ENCODE measurements at places on chromosomes 4 and X.

GRCh38 chr4:38980903-38981676 lies 51.1 kb downstream of the TMEM156 start:
- DNase-seq = no peak

DNA sequence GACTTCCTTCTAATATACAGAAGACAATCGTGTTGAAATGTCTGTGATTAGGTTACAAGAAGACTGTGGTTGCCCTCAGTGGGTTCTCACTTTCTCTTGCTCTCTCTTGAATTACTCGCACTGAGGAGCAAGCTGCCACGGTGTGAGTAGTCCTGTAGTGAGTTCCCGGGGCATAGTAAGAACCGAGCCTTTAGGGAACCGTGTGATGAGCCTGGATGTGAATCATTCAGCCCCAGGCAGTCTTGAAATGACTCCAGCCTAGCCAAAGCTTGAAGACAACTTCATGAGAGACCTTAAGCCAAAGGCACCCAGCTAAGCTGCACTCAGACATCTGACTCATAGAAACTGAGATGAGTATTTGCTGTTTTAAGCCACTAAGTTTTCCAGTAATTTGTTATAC lies 292.7 kb downstream of the SPOCK3 start:
- no peak for DNase-seq

DNA sequence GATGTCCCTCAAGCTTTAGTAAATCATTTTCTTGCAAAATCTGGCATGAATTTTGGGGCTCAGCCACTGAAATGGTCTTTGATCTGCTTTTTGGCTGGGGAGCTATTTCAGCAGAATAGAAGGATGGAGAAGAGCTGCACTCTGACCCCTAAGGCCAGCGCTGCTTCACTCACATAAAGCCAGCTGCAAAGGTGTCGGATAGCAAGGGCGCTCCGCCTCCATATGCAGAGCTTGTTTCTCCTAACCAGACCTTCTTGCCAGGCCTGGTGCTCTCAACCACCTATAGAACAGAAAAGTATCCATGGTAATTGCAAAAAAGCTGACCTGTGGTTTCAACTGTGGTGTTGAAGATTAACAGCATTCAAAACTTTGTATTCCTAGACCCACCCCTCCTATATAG lies 24.1 kb upstream of the COQ2 start:
- no peak for DNase-seq

DNA sequence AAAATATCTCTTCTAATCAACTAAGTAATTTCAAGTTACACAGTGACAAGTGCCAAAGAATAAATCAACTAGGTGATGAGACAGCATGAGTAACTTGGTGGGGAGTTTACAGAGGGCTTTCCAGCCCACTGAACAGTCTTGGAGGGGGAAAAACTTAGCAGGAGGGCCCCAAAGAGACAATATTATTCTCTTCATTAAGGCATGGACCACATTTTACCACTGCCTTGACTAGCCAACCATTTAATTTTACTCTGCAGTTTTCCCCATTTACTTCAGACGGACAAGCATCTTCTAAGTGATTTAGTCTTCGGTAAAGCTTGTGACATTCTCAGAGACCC lies 25.3 kb upstream of the GATB start:
- no peak for DNase-seq

DNA sequence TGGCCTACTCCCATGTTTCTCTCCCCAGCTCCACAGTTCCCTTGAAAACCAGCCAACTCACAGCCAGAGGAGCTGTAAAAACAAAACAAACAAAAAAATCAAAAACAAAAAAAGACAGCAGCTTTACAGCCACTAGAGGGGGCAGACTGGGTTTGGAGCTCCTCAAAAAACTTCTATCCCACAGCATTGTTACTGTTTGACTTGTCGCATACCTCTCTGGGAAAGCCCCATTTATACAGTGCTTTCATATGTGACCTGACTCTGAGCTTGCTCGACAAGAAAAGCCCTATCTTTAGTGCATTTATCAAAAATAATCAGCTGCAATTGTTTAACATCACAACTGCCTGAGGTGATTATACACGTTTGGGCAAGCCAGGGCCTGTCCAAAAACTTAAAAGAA lies 21.6 kb downstream of the TSPAN6 start:
- no peak for DNase-seq

- no peak for DNase-seq
Observed at GRCh38 chr4:99362768-99363167, 10.2 kb upstream of the ADH1C start.

DNA sequence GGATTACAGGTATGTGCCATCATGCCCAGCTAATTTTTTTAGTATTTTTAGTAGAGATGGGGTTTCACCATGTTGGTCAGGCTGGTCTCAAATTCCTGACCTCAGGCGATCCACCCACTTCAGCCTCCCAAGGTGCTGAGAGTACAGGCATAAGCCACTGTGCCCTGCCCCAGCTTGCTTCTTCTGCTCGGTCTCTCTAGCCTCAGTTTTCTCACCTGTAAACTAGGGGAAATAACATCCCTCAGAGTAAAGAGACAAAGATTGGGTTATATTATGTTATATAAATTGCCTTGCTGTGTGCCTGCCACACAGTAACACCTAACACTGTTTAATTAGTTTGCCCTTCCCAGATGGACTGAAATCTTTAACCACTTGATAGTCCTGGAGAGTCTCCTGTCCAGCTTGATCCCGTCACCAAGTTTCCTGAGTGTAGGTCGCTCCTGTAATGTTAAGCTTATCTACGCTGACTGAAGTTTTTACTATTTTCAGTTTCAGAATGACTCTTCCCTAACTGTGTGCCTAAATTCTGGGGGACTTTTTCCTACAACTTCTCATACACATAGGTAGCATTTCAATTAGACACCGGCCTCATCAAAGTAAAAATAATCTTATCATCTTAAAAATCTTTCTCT lies 412.7 kb upstream of the TENM3 start:
- no peak for DNase-seq

GRCh38 chr4:130154901-130155300 lies 1058.9 kb downstream of the C4orf33 start:
- no peak for DNase-seq

DNA sequence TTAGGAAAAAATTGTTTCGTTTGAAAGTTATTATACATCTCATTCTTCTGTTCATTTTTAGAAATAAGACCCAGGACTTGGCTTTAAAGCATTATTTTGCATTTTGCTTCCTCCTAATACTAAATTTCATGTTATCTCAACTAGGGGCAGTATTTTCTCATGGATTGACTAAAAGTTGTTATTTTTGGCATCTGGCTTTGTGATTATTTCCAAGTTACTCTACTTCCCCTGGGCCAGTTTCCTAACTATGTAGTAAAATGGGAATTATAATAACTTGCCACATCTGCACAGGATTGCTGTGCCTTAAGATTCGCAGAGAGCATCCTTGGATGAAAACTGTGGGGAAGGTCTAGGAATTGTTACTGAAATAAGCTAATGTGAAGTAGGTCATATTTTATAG lies 3.0 kb downstream of the RBPJ start:
- DNase-seq = no peak

- DNase-seq = no peak
Observed at GRCh38 chr4:169650227-169650936, 30.0 kb downstream of the CLCN3 start.

DNA sequence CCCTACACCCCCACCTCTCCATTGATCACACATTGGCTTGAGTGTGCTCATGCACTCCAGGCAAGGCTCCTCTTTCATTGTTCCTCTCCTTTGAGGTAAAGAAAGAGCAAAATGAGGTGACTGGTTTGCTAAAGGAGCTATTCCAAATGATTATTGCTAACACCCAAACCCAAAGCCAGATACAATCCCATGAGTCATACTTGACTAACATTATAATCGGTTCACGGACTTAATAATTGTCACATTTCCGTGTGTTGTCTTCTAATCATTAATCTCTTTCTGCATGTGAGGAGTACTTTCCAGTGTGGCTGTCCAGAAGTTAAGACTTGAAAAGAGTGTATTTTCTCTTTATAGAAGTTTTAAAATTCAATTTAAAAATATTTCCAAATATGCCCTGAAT lies 174.3 kb upstream of the SFRP2 start:
- DNase-seq = no peak

GRCh38 chr4:40143926-40144508 lies 52.8 kb upstream of the RHOH start:
- DNase-seq = no peak

DNA sequence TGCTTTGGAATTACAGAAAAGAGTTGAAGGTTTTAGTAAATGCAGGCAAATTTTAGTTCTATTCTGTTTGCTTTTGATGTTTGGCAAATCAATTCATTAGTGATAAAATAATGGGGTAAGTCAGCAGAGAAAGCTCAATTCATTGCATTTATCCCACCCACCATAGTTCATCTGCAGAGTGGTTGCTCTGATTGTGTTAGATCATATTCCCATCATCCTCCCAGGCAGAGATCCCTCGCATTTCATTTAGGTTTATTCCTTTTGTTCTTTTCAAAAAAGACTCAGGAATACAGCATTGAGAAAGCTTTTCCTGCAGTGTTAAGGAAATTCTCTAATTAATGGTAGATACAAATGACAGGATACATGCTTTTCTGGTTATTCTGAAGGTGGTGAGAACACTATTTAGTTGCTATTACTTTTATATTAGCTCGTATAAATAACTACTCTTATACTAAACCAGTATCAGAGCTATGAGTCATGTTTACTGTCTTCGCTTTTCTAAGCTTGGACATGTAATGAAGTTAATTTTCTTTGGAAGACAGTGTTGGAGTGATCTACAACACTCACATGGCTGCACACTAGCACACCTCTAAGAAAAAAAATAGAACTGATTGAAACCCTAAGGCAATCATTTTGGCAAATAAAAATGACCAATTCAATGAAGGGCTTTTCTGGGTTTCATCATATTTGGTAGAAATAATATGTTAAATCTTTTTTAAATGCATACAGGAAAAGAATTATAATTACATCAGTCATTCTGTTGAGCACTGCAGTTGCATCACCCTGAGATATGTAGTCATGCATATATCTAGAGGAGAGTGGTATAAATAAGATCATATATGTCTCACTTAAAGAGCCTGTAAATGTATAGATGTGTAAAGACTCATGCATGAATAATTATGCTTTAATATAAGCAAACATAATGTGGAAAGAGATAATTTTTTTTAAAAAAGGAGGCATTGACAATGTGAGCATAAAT lies 351.6 kb downstream of the PCDH7 start:
- DNase-seq = no peak

DNA sequence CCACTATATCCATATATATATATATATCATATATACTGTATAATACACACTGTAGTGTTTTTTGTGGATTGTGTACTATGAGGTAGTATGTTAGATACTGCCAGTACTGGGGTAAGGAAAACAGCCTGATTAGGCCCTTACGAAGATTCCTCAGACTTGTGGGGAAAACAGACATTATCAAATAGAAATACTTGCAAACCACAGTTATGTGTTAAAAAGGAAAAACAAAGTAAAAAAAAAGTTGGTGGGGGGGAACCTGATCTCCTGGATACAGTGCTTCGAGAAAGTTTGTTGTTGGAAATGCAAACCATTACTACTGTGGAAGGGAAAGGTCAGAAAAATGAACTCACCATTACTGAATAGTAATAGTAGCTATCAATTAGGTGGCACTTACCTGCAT lies 53.0 kb downstream of the PKD2 start:
- DNase-seq = no peak

DNA sequence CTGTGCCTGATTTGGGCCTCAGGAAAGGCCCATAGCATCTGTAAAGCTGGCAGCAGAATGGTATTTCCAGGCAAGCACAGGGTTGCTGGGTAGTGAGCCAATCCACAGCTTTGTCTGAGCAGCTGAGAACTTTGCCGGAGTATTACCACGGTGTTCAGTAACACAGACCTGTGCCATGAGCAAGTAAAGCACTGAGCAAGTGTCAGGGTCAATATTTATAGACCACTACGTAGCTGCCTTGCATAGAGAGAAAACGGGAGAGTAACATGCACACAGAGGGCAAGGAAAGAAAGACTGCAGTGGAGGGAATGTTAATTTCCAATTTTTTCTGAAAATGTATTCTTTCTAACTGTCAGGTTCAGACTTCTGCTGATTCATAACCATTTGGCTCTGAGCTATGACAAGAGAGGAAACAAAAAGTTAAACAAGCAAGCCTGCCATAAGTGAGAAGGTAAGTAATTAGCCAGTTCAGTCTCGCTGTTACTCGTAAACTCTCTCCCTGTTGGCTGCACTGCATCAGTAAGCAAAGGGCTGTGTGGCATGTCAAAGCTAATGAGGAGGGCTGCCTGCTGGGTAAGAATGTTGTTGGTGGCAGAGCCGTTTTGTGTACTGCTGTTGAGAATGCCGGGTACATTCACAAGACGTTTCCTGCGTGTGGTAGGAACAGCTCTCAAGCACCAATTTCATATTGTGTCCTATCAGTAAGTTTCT lies 238.1 kb downstream of the BMPR1B start:
- no peak for DNase-seq

DNA sequence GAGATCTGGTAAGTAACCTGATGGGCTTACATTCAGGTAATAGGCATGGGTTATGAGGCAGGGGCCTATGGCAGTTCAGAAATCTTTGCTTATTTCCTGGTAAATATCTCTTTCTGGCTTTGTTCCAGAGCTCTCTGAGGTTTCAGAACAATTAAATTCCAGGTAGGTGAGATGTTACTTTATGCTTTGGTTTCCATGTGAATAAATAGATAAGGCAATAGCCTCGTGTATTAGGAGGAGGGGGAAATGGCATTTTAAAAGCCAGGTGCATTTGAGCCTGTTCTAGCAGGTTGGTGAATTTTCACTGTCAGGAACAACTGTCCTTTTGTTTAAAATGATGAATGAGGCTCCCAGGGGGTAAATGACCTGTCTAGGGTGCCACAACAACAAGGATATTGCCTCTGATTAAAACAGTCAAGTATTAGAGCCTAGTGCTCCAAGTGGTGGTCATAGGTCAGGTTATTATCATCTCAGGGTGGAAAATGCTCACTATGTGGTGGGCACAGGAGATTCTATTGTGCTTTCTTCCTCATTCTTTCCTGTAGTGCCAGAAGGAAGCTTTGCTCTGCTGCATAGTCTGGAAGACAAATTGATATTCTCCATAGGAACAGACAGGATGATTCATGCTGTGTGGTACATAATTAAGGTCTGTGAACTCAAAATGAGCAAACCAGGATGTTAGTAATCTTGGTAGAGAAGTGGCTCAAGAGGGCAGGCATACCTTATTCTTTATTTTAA lies 296.2 kb downstream of the INPP4B start:
- no peak for DNase-seq

DNA sequence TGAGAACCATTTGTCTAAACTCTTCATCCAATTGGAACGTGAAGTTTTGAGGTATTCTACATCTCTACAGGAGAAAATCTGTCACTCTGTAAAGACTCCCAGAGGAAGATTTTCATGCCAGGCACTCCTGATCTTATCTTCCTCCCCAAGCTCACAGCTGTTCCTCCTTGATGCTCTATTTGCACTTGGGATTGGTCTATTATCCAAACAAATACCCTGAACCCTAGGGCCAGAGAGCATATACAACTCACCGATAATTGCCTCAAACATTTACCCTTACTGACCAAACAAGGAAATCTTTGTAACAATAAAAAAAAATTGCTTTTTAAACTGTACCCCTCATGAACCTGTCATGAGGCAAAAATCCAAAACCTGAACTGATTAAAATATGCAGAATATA lies 372.7 kb downstream of the SH2D1A start:
- no peak for DNase-seq

Measured in stimulated activated CD4-positive, alpha-beta T cell treated with anti-CD3 and anti-CD28 coated beads, Interleukin-12 subunit alpha, Interleukin-12 subunit beta, amount 100 ng/mL, for 4 hours (primary cell).